Uterus (tissue), 4 donors: ENCODE measurements at places on chromosomes 6 and 20. TPM values are rescaled to one million over a fixed set of nuclear protein-coding genes. Genes with fewer than 3 reads are reported as not detected.

- no peak for DNase-seq
Measured at GRCh38 chr6:31091680-31092079, 20.7 kb downstream of the C6orf15 start.

DNA sequence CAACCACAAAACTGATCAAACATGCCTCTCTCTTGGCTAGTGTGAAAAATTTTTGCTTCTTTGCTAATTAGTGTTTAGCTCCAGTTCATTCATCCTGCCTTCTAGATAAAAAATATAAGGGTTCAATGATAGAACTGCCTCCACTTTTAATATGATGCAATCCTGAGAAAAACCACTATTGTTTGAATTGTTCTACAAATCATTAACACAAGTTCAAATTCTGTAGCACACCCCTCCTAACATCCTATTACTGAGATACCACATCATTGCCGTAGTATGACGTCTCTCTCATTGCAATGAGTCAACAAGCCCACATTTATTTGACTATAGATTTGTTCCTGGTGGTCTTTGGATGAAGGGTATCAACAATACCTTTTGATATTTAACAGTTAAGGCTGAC, 365.8 kb upstream of the OPRM1 start:
- DNase-seq, result no peak

DNA sequence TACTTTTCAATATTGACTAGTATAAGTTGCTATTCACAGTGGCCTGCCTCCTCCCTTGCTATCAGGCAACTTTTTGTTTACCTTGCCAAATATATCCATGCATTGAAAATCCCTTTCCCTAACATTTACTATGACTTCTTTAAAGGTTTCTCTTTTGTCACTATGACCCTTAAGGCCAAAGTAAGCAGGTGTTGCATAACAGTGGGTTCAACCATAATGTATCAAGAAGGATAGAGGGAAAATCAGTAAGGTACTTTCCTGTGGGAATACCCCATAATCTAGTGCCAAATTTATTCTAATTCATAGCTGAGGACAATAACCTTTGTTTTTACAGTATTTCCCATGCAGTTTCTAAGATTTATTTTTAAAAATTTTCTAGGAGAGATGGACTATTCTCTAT, 527.6 kb downstream of the CDKAL1 start:
- DNase-seq, result no peak

- DNase-seq, result no peak
Measured at GRCh38 chr6:121584586-121585369, 149.3 kb downstream of the GJA1 start.

- no peak for DNase-seq
Measured at GRCh38 chr6:141057761-141058160, 1075.0 kb upstream of the GJE1 start.

GRCh38 chr6:33333666-33334065, 16.1 kb upstream of the ZBTB22 start:
- DNase-seq, result no peak

DNA sequence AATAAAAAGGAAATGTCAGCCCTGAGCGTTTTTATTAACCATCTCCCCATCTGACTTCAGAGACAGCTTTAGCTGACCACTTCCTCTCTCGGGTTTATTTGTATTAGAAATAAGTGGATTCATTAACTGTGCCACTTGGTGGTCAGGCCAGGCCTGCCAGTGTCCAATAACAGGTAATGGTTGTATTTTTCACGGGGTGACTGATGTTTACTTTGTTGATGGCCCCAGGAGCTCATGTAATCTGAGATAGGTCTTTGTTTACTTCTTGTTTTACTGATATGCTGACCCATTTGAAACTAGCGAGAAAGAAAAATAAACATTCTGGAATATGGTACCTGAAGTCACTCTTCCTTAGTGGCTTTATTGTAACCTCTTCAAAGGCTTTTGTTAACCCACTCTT, 504.3 kb upstream of the SLC35B3 start:
- no peak for DNase-seq

MYCT1 gene
- total RNA-seq, result 25.8 TPM

HLA-DRB5 gene
- 171 TPM for total RNA-seq

DNA sequence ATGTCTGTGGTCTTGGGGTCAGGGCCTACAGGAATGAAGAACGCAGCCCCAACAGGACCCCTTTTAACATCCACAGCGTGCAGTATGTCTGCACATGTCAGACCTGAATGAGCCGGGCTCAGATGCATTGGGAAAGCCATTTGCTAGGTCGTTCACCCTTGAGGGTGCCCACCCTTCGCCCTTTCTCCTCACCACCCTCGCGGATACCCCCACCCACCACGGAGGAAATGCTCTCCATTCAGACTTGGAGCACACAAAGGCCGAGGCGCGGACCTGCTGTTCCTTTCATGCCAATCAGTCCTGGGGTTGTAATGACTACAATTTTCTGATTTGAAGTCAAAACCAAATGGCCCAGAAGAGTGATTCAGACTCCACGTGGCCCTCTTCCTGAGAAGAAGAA, 62.7 kb downstream of the EDN3 start:
- no peak for DNase-seq

GRCh38 chr6:105608711-105609374, 206.0 kb upstream of the PREP start:
- DNase-seq, result no peak

SCGN gene
- 0.30 TPM for total RNA-seq

DNA sequence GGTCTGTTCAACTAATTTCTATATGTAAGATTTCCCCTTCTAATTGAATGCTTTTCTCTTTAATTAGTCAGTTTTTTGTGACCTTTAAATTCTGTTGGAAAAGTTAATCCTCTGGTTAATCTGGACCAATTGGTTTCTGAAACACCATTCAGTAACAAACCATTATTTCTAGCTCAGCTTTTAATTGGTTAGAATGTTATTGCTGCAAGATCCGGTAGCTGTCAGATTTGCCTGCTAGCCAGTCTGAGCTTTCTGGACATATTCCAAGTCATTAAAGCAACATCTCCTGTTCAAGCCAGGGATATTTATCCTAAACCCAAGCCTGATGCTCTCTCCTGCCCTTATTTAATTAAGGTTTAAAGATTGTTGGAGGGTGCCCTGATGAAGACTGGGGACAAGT, 55.1 kb upstream of the FBXL4 start:
- no peak for DNase-seq

- DNase-seq, result no peak
Measured at GRCh38 chr6:80622641-80623040, 516.2 kb downstream of the BCKDHB start.

DNA sequence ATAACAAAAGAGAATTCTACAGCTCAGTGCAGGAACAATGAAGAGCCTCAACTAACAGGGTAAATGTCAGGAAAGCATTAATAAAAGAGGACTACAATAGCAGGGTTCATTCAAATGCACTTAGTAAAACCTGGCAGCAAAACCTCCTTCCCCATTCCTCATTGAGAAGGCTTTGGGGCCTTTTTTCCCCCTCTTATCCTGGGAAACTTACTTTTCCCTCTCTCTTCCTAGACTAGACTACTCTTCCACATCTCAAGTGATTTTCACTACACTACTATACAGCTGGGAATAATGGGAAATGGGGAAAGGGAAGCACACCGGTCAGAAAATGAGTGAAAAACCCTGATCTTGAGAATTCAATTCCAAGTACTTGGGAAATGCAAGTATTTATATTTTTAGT, 10.1 kb downstream of the ROMO1 start:
- DNase-seq, result no peak

FIG4 gene
- total RNA-seq, result 16.8 TPM

WFDC12 gene
- total RNA-seq, result not detected

BPI gene
- total RNA-seq, result 11.5 TPM

DNA sequence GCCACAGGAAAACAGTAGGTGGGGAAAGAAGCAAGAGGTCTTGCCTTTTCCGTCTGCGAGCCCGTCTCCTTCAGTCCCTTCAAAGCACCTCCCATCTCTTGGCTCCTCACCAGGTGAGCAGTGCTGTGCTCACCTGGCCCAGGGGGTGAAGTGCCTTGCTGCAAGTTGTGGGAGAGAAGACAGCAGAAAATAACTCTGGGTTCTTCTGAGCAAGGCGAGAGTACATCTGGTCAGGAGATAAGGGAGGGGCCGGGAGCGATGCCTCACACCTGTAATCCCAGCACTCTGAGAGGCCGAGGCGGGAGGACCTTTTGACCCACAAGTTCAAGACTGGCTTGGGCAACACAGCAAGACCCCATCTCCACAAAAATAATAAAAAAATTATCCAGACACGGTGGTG, 35.6 kb upstream of the TGM3 start:
- DNase-seq, result no peak

CPXM1 gene
- total RNA-seq, result 18.2 TPM

DNA sequence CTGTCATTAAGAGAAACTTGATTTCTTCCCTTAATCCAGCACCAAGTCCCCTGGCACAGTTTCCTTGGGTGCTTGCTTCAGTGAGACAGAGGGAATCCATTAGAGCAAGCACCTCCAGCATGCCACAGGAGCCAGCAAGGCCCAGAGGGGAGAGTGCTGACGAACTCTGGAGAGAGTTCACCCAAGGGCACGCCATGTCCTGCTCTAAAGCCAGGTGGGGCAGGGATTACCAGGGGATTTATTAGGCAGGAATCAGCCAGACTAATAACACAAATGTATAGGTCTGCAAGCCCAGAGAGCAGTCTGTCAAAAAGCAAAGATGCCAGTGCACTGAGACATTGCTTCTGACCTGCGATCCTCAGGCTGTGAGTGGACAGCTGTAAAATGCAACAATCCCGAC, 155.4 kb upstream of the SYNDIG1 start:
- DNase-seq, result no peak

EYS gene
- total RNA-seq, result not detected

OGFRL1 gene
- total RNA-seq, result 23.8 TPM

- no peak for DNase-seq
Measured at GRCh38 chr6:3997177-3997770, 81.7 kb downstream of the FAM217A start.

DNA sequence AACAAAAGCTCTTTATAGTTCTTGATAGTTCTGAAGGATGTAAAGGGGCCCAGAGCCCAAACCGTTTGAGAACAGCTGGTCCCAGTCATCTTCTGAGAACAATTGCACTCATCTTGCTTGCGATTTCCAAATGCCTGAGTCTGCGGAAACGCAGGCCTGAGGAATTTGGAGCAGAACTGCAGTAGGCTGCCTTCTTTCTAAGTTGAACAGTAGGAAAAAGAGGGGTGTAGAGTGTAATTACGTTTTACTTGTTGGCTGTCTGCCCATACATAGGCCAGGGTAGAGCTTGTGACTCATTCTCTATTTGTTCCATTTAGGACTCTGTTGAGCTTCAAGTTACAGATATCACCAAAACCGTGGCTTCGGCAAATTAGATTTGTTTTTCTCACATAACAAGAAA, 42.0 kb upstream of the KIF16B start:
- peak; percentile 19 for DNase-seq

GMPR gene
- 18.2 TPM for total RNA-seq

- DNase-seq, result no peak
Measured at GRCh38 chr6:21610341-21610740, 16.8 kb downstream of the SOX4 start.

- no peak for DNase-seq
Measured at GRCh38 chr6:69022993-69023392, 387.9 kb downstream of the ADGRB3 start.

BMP5 gene
- not detected for total RNA-seq

DNA sequence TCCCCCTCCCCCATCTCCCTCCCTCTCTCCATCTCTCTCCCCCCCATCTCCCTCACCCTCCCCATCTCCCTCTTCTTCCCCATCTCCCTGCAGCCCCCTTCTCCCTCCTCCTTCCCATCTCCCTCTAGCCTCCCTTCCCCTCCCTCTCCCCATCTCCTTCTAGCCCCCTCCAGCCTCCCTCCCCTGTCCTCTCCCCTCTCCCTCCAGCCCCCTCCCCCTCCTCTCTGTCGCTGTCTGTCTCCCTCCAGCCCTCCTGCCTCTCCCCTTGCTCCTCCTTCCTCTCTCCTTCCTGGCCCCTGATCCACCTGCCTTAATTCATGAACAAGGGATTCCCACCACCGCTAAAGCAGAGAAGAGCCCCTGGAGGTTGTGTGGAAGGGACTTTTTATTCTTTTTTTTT, 26.9 kb upstream of the CHMP4B start:
- no peak for DNase-seq

NUS1 gene
- total RNA-seq, result 22.6 TPM

- no peak for DNase-seq
Measured at GRCh38 chr6:167141667-167142432, 15.9 kb downstream of the GPR31 start.

- DNase-seq, result peak; percentile 55
Measured at GRCh38 chr6:2877057-2877882, 25.8 kb downstream of the SERPINB9 start.

GRCh38 chr20:8431538-8432434, 299.7 kb downstream of the PLCB1 start:
- peak; percentile 66 for DNase-seq

DNA sequence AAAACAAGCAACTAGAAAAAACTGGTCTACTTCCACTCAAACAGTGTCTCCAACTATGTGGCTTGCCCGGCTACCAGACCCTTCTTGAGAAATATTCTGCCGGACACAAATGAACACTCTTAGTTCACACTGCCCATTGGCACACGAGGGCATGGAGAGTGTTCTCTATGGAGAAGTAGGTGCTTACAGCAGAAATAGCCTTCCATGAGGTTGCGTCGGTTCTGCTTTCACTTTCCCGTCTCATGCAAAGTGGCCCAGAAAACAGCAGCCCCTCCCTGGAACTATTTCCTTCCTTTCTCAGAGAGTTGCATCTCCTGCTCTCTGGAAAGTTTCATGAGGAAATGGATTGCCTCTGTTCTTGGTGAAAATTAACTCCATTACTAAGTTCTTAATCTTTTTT, 9.5 kb upstream of the HLA-DOA start:
- no peak for DNase-seq

DNA sequence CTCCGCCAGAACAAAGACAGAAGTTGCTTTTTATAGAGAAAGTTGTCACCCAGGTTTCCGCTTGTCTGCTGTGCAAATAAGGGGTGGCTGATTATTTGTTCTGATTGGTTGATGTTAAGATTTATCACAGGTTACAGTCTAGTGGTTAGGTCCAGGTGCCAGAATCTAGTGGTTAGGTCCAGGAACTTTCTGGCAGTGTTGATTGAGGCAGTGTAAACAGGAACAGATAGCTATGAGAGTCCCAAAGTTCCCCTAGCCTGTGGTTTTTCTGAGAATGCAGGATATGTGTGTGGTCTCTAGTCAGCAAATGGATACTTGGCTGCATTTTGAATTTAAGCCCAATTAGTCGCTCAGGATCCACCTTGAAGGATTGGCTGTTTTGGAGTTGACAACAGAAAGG, 148.0 kb downstream of the TMEM200A start:
- no peak for DNase-seq
